ENCODE measurements at places on chromosomes 6 and 20.

GRCh38 chr6:41515995-41516394 is 30.2 kb upstream of the FOXP4 start:
- DNase-seq: no peak

DNA sequence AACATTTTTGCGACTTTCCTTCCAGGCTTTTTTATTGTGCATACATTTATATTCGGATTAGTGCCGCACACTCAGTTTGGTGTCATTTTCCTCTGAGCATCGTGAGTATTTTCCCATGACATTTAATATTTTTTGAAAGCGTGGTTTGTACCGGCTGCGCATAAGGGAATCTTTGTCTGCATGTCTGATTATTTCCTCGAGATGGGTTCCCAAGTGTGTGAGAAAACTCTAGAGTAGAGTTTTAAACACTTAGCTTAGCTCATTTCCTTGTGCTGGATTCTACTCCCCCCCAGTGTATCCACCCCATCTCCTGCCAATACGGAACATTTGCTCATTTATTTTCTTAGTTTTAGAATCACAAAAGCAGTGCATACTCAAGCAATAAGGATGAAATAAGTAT is 94.3 kb downstream of the CDC5L start:
- no peak for DNase-seq

DNA sequence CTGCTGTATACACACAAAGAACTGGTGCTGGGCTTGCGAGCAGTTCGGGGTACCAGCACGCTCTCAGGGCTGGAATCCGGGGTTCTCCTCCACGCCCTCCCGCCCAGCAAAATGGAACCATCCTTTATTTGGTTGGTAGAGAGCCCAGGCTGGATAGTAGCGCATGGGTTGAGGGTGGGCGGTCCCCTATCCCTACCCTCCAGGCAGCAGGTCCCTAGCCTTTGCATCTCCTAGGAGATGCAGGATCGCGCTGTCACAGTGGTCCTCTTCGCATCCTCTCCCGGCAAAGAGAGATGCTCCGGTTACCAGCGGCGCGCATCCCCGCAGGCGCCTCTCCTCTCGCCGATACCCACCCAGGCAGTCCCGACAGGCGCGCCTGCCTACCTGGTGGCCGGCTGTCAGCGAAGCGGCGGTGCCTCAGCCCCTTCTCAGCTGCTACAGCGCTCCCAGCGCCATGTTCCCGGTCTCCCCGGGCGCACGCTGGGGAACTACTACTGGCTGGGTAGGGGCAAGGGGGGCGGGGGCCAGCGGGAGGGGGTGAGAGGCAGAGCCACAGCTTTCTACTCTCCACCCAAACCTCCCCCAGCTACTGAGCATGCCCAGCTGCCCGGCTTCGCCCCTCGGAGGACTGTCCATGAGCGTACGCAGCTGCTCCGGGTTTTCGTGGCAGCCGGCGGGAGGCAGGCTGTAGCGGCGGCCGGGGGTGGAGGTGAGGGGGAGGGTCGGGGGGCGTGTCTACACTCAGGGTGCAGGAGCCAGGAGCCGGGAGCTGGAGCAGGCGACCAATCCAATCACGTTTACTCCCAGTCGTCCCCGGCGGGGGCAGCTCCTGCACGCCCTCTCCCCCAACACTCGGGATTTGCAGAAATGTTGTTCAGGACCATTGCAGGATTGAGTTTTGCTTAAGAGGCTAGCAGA is at the start of gene PAK5:
Gene PAK5, minus strand, starts transcription at position 699 of the 918 bp plus-strand sequence. CDS start 194,748 bp downstream, outside the sequence.
- DNase-seq: peak; percentile 95

DNA sequence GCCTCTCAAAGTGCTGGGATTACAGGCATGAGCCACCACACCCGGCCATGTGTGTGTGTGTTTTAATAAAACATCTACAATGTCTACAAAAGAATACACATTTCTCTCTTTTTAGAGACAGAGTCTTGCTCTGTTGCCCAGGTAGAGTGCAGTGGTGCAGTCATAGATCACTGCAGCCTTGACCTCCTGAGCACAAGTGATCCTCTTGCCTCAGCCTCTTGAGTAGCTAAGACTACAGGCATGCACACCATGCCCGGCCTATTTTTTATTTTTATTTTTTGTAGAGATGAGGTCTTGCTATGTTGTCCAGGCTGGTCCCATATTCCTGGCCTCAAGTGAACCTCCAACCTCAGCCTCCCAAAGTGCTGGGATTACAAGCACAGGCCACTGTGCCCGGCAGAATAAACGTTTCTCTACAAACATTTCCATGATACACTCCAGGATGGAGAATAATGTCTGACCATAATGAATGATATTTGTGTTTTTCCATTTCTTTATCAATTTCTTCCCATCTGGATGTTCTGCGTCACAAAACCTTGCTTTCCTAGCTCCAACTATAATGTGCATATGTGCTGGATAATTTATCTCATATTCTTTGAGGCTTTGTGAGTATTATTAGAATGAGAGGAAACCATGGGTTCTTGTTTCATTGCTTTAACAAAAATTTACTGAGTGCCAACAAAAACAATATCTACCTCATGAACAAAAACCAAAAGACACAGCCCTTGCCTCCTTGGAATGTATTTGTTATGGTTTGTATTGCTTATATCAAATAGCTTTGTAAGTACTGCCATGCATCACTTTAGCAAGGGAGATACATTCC is 28.6 kb upstream of the CCN2 start:
- no peak for DNase-seq

DNA sequence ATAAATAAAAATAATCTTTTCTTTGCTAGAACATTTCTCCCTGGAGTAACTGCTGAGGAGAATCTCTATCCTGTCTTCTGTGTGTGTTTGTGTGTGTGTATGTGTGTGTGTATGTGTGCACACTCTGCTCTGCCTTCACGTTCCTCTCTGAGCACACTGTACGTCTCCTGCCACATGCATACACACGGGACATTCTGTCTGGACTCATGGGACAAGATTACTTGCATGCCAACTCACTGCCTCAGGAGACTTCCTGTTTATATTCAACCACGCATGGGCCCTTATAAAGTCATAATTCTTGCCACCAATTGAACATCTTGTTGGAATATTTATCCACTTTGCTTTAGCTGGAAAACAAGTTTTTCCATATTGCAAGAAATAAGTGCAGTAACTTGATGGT is 930.6 kb downstream of the KIF16B start:
- no peak for DNase-seq

GRCh38 chr6:116373300-116373699 is 2.6 kb downstream of the DSE start:
- no peak for DNase-seq

DNA sequence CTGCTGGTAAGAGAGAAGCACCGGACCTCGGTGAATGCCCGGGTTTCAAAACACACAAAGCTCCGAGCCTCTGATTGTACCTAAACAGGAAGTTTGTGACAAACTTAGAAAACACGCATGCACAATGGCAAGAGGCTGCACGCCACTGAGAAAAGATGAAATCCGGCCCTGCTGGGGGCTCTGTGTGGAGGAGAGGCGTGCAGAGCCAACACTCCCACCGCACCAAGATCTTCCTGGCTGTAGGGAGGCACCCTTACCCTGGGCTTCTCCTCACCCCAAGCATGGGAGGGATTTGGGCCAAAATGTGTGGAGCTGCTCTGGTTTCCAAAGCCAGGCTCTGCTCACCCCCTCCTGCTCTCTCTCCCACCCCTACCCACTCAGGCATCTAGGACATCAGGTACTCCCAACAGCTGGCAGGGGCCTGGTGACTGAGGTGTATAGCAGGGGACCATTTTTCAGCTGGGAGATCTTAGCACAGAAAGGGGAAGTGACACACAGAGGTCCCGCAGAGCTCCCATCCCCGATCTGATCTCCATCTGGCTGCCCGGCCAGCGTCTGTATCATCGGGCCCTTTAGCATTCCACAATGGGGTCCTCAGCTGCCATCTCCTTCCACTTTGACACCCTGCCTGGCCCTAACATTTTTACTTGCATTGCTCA is 84.2 kb downstream of the TRERF1 start:
- no peak for DNase-seq

DNA sequence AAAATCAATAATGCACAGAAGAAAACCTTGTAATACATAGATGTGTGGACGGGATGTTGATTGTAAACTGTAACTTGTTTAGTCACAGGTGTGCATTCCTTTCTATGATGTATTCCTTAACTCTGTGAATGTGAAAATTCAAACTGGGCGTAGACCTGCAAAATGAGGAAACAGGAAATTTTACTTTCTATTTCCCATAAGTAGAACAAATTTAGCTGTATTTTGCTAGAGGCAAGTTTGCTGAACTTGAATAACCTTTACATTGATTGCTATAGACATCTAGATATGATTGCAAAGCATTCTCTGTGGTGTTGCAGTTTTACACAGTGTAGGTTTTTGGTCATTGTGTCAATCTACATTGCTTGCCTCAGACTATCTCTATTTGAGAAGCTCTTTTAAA is 368.4 kb upstream of the MAN1A1 start:
- no peak for DNase-seq

- DNase-seq: no peak
Observed at GRCh38 chr6:113901482-113901881, 44.3 kb downstream of the MARCKS start.

GRCh38 chr6:98672681-98673475 is 161.5 kb upstream of the POU3F2 start:
- no peak for DNase-seq

DNA sequence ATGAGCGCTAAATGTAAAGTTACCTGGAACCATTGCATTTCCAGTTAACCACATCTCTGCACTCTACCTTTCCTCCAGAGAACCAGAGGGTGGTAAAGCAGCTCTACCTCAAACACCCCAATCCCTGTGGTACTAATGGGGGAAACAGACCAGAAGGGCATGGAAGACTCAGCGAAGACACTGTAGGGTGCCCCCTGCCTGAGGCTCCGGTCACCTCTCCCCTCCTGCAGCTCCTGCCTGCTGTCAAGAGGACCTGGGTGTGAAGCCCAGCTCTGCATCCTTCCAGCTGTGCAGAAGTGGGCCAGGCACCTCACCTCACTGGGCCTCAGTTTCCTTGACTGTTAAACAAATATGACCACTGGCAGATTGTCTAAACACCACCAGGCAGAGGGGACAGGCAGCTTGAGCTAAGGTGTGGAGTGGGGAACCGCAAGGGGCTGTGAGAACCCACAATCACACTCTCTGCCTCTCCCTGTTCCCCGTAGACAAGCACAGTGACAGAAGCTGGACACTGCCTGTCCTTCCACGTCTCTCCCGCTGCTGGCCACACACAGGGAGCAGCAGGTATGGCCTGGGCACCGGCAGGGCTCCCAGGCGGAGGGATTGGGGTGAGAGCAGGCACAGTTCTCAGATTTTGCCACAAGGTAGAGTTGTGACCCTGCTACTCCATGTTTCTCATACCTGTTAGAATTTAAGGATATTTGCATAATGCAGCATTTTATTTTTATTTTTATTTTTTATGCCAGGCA is 9.1 kb upstream of the BPIFA2 start:
- DNase-seq: no peak

DNA sequence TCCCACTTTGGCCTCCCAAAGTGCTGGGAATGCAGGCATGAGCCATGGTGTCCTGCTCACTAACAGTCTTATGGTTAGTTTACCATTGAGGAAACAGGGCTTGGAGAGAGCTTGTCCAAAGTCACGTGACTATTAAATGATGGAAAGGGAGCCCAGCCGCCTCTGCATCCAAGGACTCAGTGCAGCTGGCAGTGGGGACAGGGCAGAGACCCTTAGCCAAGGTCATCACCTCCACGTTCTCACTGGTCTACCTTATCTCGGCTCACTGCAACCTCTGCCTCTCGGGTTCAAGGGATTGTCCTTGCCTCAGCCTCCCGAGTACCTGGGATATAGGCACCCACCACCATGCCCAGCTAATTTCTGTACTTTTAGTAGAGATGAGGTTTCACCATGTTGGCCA is 109.3 kb downstream of the SLC23A2 start:
- no peak for DNase-seq

GRCh38 chr20:51313358-51313827 is 229.1 kb downstream of the NFATC2 start:
- DNase-seq: no peak

GRCh38 chr6:167058261-167058660 is 59.1 kb downstream of the CEP43 start:
- DNase-seq: no peak

DNA sequence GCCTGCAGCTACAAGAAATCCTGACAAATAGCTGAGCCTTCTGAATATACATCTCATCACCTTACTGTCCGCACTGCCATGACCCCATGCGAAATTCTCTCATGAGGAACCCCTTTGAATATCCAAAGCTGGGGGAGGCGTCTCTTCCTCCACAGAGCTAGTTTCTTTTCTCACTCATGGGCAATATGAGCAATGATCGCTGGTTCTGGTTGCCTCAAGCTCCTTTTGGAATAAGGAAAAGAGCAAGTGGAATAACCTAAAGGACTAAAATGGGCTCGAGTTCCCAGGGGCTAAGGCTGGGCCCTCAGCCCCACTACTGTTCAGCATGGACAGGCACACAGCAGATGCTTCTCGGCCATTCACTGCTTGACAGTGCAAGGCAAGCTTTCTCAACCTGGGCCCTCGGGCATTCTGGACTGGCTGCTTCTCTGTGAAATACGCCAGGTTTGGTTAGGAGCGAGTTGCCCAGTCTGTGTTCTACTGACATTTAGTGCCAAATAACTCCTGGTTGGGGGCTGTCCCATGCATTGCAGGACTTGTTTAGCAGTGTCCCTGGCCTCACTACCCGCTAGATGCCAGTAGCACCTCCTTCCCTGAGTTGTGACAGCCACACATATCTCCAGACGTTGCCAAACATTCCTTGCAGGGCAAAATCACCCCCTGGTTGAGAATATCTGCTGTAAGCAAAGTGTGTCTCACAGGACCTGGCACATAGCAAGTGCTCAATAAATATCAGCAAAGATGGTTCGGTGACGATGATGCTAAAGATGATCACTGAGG is 156.8 kb downstream of the CEBPB start:
- DNase-seq: no peak

- DNase-seq: peak; percentile 34
Observed at GRCh38 chr6:126176282-126176681, 163.6 kb upstream of the CENPW start.

DNA sequence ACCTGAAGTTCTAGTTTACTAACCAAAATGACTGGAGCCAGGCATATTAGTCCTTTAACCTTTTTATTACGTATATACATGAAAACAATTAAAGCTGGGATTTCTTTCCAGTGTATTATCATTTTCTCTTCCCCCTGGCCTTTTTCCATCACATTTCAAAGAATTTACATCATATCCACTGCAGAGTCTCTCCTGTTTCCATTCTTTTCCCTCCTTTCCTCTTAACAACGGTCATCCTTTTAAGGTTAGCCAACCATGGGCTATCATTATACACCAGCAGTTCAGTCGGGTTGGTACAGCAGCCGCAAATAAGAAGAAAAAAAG is 104.6 kb downstream of the TFAP2A start:
- no peak for DNase-seq

DNA sequence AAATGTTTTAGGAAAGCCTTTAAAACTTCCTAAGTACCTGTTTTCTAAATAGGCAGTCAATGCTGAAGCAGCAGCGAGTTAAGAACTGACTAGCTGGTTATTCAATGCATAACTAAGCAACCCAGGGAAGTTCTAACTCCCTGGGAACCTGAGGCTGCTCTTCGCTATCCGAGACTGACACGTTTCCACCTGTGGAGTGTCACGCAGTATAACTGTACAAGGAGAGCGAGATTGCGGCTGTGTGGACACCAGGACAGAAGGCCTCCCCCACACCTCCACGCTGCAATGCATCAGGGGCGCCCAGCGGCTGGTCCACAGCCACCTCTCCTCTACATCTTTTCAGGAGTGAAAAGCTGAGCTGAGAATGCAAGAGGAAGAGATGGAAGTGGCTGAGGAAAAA is 8.0 kb downstream of the PXDC1 start:
- DNase-seq: no peak
